Stimulated activated CD8-positive, alpha-beta memory T cell treated with anti-CD3 and anti-CD28 coated beads, Interleukin-7, amount 100 ng/mL, for 4 hours (primary cell): ENCODE measurements at places on chromosomes 4 and X.

DNA sequence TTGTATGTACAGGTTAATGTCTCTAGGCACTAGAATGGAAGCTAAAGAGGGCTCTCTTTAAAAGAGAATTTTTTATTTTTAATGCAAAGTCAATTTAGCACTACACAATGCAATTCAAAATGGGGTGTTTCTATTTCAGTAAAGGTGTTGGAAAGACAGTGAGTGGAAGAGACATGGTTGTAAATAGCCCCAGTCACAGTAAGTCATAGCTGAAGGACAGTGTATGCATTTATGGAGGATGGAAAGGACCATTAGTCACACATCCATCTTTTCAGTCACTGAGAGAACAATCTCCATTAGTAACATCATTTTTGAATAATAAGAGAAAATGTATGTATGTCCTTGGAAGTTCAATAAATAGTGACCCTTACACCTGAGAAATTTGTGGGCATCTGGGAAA lies 148.0 kb downstream of the PDHA2 start:
- DNase-seq = no peak

DNA sequence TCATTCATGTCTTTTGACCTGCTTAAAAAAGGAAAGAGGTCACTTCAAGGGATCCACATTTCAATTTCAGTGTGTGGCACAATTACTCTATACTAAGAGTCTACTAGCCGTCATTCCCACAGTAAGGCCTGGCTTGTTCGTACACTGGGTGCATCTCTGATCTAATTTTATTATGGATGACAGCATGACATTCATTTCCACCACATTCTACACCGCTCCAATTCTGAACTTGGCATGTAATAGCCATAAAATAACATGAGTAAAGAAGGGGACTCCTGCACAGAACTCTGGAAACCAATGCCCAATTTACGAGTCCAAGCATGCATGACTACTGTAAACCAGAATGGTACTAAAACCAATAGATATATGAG lies 51.1 kb downstream of the HAND2 start:
- DNase-seq = no peak

DNA sequence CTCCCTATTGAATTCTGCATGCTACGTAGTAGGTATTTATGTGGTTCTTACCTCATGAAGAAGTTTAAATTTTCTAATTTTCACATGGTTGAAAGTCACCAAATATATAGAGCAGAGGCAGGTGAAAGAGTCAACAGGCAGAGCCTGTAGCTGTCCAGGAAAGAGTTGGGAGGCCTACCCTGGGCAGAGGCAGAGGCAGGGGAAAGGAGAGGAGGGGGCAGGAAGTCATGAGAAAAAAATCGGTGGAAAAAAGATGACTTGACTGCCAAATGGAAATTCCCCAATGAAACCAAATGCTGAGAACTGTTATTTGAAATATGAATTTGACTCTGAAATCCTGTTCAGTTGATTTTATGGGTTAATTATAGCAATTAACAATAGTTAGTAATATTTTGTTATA lies 23.1 kb upstream of the GPR34 start:
- no peak for DNase-seq

- no peak for DNase-seq
Measured at GRCh38 chr4:125049711-125050110, 265.0 kb upstream of the FAT4 start.

DNA sequence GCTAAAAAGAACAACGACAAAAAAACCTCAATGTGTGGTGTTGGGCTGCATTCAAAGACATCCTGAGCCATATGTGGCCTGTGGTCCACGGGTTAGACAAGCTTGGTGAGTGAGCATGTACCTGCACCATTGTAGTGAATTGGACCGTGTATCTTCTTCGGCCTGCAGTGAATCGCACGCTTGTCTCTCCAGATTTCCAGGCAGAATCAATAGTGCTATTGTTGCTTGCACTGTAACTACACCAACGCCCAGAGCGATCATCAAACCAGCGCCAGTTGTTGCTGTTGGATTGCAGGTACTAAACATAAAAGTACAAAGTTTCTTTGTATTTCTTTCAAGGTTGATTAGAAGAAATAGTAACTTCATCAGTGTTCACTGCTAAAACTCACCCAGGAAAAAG lies 101.6 kb downstream of the HUWE1 start:
- DNase-seq = no peak

DNA sequence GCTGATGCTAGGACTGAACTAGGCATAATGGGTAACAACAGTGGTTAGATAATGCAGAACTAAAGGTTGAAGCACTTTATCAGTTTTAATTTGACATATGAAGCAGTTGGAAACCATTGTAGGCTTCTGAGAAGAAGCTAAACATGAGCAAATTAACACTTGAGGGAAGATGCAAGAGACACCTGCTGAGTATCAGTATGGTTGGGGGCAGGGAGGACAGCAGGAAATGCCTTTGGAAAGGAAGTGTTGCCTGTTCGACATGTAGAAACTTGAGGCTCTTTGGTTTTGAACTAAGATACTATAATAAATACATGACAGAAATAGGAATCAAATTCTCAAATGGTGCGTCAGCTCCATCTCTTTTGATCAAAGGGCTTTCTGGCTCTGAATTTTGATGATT lies 115.6 kb downstream of the FHIP1A start:
- no peak for DNase-seq
